Activated T-helper 1 cell treated with anti-CD3 and anti-CD28 coated beads, Interleukin-2, amount 50 U/mL, for 16 hours (primary cell): ENCODE measurements at places on chromosomes 2 and 18.

- DNase-seq: no peak
Observed at GRCh38 chr2:2662037-2662846, 331.2 kb upstream of the MYT1L start.

- no peak for DNase-seq
Observed at GRCh38 chr18:13427354-13427753, 208.8 kb downstream of the LDLRAD4 start.

DNA sequence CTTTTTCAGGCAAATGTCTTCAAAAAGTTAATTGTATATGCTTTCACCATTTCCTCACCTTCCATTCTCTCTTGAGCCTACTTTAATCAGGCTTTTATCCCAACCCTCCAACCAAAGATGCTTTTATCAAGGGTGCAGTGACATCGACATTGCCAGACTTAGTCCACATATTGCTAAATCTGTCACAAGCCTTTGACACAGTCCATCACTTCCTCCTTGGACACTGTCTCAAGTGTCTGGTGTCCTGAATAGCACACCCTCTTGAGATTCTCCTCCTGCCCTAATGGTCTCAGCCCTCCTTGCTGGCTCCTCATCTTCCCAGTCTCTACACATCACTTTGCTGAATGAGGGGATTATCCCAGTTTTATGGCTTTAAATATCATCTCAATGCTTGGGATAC lies 147.5 kb upstream of the SLC39A10 start:
- DNase-seq: no peak

DNA sequence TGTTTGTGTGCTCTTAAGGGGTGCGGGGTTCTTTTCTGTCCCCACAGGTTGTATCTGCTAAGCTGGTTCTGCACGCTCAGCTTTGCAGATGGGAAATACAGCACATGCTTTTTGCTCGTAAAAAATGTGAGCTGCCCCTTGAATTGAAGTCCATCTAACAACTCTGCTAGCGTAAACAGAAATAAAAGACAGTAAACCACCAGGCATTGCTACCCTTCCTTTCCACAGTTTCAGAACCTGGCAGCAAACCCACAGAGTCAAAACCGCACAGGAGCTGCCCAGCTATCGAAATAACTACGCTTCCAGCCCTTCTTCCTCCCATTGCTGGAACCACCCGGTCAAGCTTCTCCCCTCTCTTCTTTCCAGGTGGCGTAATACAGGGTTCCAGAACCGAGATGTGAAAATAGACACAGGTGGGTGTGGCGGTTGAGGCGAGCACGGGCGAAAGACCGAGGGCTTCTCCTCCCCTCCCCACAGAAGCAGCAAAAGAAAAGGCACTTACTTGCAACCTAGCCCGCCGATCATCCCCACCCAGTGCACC lies 479 bp downstream of the SCN9A start:
- DNase-seq: no peak

- no peak for DNase-seq
Observed at GRCh38 chr2:190350371-190350770, 7.0 kb downstream of the INPP1 start.

- no peak for DNase-seq
Observed at GRCh38 chr2:97718942-97719341, 5.6 kb downstream of the ZAP70 start.

DNA sequence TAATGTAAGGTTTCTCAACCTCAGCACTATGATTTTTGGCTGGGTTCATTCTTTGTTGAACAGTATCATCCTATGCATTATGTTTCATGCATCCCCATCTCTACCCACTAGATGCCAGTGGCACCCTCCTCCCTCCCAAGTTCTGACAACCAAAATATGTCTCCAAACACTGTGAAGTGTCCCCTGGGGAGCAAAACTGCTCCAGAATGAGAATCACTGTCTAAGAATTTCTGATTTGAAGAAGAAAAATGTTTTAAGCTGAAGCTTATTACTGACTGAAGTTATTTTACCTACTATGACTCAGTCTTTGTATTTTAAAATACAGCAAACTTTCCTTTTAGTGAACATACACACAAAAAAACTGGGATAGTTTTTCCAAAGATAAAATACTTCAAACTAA lies 3.4 kb downstream of the THADA start:
- DNase-seq: no peak
